ENCODE measurements at places on chromosomes 4 and X. TPM values are rescaled to one million over a fixed set of nuclear protein-coding genes. Genes with fewer than 3 reads are reported as not detected.

GRCh38 chr4:28921886-28922285 lies 1798.3 kb upstream of the PCDH7 start:
- DNase-seq: no peak

GRCh38 chr4:88033309-88033708 lies 25.9 kb downstream of the PKD2 start:
- peak; percentile 87 for DNase-seq

DNA sequence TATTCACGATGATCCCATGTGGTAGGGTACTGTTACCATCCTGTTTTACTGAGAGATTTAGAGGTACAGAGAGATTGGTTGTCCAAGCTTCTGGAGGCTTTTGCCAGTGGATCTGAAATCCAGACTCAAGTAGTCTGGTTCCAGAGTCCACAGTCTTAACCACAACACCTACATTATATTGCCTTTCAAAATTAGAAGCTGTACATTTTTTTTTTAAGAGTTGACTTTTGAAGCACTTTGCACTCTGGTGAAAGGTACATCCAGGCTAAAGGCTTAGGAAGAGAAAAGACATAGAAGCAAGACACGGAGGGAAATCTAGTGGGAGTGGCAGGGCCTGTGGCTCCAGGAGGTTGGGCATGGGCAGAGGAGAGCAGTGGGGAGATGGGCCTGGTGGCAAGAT lies 122.1 kb downstream of the AFF1 start:
- no peak for DNase-seq

POU3F4 gene
- not detected for total RNA-seq
